Memory B cell (primary cell): ENCODE measurements at places on chromosomes 11 and 22.

DNA sequence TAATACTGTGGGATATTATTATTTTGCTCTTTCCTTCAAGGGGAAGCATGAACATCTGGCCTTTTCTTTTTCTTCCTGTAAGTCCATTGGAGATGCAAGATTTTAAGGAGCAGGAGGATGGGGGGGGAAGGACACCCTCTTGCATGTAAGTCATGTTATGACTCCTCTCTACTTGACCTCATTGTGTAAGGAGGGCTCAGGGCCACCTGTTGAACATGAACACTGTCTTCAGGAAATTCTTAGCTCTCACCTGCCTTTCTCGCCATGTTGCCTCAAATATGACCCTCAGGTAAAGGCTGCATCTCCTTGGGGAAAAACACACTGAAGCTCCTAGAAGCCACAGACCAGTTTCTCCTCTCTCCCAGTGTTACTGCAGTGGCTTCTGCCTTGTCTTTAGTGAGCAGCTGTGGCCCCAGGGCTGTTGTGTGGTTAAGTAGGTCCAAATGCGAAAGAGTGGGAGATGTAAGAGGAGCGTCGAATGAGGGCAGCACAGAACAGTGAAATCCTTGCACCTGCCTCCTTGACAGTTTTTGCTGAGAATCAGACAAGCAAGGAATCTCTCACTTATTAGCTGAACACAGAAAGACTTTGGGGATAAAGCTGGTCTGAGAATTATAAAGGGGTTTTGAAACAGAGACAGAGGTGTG is 1.3 kb upstream of the RAG1 start:
- DNase-seq: no peak

DNA sequence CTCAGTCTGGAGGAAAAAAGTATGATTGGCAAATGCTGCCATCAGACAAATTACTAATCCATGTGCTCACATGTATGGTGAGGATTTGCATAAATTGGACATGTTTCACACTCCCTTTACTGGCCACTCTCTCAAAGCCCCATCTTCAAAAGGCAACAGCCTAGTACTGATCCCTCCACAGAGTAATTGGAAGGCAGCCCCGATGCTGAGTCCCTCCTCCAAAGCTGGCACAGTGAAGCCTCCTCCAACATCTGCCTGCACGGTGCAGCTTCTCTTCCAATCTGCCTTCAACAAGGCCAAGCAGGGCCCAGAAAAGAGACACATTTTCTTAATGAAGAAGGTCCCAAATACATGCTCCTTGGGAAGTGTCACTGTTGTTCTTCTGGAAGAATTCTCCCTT is 350.6 kb downstream of the OPCML start:
- no peak for DNase-seq

GRCh38 chr22:22928666-22929380 is 41.2 kb downstream of the IGLL5 start:
- DNase-seq: peak; percentile 82

DNA sequence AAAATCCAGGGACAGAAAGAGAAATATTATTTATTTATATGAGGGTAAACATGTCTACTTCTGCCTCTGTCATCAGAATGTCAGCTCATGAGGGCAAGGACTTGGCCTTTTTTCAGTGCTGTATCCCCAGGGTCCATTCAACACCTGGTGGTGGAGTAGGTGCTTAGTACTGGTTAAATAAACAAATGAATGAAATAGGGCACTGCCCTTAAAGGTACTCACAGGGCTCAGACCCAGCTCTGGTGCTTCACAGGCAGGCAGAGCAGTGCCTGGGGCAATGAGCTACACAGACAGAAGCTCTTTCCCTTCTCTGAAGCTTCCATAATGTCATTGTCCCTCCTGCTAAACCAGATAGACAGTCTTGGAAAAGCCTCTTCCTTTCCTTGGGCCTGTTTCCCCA is 30.9 kb downstream of the P4HA3 start:
- no peak for DNase-seq

GRCh38 chr11:21514316-21514715 is 678.6 kb upstream of the ANO5 start:
- DNase-seq: no peak
